Liver (tissue), 10 donors: ENCODE measurements at places on chromosomes 4 and X. TPM values are rescaled to one million over a fixed set of nuclear protein-coding genes. Genes with fewer than 3 reads are reported as not detected.

The TKTL1 gene
- not detected for total RNA-seq

The MTNR1A gene
- total RNA-seq, result not detected

- H3K27me3 ChIP-seq, result no peaks in the 10 kb centered on the region
- H3K36me3 ChIP-seq, result no peaks in the 10 kb centered on the region
- H3K4me1 ChIP-seq, result no peaks in the 10 kb centered on the region
- no peak for DNase-seq
Observed at GRCh38 chr4:144818136-144818535, 172.2 kb downstream of the HHIP start.

DNA sequence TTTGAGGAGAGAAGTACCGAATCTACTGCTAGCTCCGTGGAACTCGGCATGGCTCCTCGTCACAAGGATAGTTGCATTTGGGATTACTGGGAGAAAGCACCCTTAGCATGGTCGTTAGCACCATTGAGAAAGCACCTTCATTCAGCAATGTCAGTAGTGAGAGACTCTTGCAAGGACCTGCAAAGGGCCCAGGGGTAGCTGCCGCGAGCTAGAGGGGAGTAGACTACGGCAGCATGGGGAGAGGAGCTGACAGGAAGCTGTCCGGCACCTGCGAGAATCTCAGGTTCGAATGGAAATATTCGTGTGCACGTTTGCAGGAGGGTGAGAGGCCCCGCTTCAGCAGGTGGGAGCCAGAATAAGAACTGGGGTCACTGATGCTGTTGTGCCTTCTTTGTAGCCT is 20.2 kb downstream of the TLR10 start:
- DNase-seq, result no peak
- no peak overlapping the region for H3K27ac ChIP-seq
- H3K36me3 ChIP-seq, result no peaks in the 10 kb centered on the region
- H3K4me3 ChIP-seq, result no peak overlapping the region

- DNase-seq, result no peak
- no peaks in the 10 kb centered on the region for H3K4me1 ChIP-seq
- H3K4me3 ChIP-seq, result no peak overlapping the region
- no peak overlapping the region for H3K27ac ChIP-seq
- no peaks in the 10 kb centered on the region for H3K36me3 ChIP-seq
Observed at GRCh38 chrX:3231766-3232165, 114.7 kb downstream of the MXRA5 start.

- no peak overlapping the region for H3K27ac ChIP-seq
- no peak for DNase-seq
- H3K4me1 ChIP-seq, result no peaks in the 10 kb centered on the region
- H3K27me3 ChIP-seq, result no peaks in the 10 kb centered on the region
- no peak overlapping the region for H3K4me3 ChIP-seq
Observed at GRCh38 chr4:112664611-112665010, 27.7 kb downstream of the LARP7 start.

The TMPRSS11D gene
- not detected for total RNA-seq

DNA sequence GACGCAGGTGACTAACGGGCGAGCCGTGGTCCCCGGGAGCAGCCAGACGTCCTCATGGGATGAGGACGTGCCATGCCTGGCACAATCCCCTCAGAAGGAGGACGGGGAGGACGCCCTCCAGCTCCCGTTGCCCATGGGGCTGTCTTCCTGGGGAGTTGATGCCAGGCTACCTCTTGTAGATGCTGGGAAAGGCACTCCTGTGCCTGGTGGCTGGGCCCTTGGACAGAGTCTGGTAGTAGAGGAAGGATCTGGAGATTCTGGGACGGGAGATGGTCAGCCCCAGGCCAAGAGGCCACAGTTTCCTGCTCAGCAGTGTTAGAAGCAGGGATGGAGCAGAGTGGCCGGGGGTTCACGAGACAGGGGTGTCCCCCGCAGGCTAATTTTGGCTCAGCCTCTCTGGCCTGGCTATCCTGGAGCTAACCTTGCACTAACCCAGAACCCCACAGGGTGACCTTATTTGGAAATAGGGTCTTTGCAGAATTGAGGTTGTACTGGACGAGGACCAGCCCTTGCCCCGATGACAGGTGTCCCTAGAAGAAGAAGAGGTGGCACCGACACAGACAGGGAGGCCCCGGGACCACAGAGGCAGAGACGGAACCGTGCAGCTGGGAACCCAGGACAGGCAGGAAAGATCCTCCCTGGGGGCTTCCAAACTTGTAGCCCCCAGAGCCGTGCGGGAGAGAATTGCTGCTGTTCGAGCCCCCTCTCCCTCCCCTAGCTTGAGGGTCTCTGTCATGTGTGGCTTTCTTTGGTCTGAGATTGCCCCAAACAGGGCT is 50.1 kb upstream of the ADRA2C start:
- H3K4me1 ChIP-seq, result no peaks in the 10 kb centered on the region
- H3K4me3 ChIP-seq, result no peak overlapping the region
- no peak for DNase-seq
- H3K27ac ChIP-seq, result no peak overlapping the region
